ENCODE measurements at places on chromosomes 11 and 22.

DNA sequence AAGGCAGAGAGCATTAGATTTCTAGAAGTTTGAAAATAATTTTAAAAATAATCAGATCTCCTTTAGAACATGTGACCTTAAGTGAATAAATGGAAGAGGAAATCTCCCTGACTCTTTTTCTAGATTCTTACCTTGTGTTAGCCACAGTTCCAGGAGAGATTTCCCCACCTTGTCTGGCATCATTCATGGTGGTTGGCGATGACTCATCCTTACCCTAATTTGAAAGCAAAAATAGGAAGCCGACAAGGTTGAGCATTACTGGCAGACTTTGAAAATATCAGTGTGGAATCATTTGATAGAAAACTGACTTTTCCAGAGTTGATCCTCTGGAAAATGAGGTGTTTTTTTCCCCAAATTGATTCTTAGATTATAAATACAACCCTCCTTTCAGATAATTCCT is 48.1 kb downstream of the CNTN5 start:
- DNase-seq: no peak

GRCh38 chr11:128194216-128194615 is 393.1 kb downstream of the ETS1 start:
- DNase-seq: no peak

- DNase-seq: no peak
These were observed 208.4 kb downstream of the MAML2 start for GRCh38 chr11:96134602-96135001.

DNA sequence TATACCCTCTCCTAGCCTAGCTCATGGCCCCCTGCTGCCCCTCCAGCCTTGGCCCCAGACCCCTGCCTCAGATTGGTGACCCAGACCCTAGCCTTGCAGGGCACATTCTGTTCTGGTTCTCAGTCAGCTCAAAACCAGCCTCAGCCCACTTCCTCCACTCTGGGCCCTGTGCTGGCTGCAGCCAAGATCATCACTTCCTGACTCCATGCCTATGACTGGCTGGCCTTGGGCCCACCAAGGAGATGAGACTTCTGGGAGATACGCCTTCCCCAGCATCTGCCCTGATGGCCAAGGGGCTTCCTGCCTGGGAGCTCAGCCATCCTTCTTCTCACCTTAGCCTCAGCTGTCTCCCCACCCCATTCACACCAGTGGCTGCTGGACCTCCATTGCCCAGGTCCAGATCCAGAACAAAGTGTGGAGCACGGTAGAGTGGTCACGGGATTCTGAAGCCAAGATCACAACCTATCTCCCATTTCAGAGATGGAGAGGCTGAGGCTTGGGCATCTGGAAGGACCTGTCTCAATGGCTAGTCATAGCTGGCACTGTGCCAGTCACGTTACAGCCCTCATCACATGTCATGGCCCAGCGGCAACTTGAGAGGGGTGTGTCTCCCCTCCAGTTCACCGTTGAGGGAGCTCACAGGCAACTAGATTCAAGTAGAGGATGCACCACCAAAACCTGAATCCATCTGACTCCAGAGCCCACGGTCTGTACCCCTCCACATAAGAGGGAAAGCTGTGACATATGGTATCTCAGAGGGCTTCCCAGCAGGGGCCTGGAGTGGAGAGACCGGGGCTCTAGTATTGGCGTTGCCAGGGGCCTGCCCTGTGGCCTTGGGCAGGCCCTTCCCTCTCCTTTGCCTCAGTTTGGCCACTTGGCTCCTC is 43.0 kb upstream of the KLHL35 start:
- no peak for DNase-seq

GRCh38 chr22:20853236-20853660 is 5.4 kb downstream of the PI4KA start:
- no peak for DNase-seq

- DNase-seq: no peak
These were observed 86.2 kb downstream of the MPPED2 start for GRCh38 chr11:30499940-30500339.

- DNase-seq: no peak
These were observed 40.2 kb downstream of the EP300 start for GRCh38 chr22:41132550-41132949.

GRCh38 chr11:86243396-86243795 is 1.2 kb upstream of the EED start:
- no peak for DNase-seq

- DNase-seq: no peak
These were observed 33.1 kb downstream of the GNAZ start for GRCh38 chr22:23103199-23103954.

GRCh38 chr11:111063726-111064517 is 181.6 kb upstream of the POU2AF2 start:
- DNase-seq: no peak

DNA sequence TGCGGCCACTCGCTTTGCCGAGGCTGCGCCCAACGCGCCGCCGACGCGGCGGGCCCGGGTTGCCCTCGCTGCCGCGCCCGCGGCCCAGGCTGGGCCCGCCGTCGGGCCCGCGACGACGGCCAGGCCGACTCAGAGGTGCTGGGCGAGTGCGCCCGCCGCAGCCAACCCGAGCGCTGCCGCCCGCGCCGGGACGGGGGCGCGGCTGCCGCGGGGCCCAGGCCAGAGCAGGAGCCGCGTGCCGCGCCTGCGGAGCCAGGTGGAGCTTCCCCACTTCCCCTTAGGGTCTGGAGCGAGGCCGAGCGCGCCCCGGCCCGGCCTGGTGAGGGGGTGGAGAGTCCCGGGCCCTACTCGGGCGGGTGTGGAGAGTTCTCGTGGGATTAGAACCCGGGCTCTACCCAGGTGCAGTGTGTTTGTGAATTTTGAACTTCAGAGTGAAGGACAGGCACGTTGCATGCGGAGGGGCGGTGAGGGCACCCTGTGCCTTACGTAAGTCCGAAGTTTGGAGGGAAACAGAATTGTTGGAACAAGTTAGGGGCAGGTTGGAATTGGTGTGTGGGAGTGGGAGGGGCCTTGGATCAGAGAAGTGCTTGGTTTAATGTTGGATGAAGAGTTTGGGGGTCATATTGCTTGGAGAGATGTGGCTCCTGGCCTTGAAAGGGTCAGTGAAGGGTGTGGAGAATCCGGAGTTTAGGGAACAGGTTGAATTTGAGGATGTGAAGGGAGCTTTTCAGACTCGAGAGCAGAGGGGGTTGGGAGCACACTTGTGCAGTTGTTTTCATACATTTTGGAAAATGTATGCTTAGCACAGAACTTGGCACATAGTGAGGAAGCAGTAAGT is 697 bp downstream of the RNF169 start:
- DNase-seq: peak; percentile 78

GRCh38 chr11:128891913-128892398 is 800 bp downstream of the KCNJ5 start:
- no peak for DNase-seq

DNA sequence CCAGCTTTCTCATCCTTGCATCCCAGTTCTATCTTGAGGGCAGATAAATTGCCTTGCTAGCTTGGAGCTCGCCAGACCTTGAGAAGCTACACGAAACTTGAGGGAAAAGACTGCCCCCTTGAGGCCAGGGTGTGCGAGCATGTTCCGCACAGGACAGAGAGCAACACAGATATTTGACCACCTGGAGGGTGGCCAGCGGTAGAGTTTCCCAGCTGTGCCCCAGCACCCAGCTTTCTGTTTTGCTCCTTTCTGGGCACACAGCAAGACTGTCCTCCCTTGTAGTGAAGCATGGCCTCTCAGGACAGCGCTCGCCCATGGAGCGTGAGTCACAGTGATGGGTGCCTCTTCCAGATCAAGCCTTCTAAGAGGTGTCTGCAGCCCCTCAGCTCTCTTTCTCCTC is 23.5 kb downstream of the SPATA19 start:
- no peak for DNase-seq

DNA sequence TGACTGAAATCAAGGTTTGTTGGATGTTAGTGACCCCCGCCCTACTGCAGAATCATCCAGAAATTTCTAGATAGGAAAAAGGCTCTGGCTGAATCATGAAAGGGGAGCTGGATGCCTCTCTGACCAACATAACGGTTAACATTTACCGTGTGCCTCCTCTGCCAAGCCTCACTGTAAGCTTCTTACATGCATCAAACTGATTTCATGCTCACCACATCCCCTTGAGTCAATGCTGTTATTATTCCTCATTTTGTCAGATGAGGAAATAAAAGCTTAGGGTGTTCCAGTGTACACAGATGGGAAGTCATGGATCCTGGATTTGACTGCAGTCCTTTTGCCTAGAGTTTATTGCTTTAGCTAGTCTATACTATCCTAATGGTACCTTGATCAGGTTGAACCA is 5.9 kb upstream of the HMOX1 start:
- DNase-seq: no peak

- DNase-seq: peak; percentile 78
These were observed 13.9 kb downstream of the SLC35E4 start for GRCh38 chr22:30649430-30650007.

DNA sequence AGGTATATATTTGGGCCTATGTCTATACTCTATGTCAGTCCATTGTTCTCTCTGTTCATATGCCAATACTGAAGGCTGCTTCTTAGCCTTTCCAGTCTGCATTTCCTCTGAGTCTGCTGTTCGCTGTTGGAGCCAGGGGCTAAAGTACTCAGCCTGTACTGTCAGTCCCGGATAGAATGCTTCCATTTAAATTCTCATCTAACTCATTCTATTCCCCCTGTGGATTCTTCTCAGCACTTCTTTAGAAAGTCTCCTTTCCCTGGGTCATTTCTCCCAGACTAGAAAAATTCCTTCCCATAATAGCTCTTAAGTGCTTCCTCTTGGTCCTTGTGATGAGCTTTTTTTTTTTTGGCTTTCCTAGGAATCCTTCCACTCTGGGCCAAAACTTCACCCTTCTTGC is 293.1 kb downstream of the KIRREL3 start:
- no peak for DNase-seq

- peak; percentile 9 for DNase-seq
These were observed 791 bp downstream of the EI24 start for GRCh38 chr11:125569915-125570621.

- DNase-seq: no peak
These were observed 12.4 kb downstream of the PIWIL3 start for GRCh38 chr22:24761888-24762675.

GRCh38 chr22:31901388-31902137 is 42.8 kb upstream of the YWHAH start:
- DNase-seq: no peak

DNA sequence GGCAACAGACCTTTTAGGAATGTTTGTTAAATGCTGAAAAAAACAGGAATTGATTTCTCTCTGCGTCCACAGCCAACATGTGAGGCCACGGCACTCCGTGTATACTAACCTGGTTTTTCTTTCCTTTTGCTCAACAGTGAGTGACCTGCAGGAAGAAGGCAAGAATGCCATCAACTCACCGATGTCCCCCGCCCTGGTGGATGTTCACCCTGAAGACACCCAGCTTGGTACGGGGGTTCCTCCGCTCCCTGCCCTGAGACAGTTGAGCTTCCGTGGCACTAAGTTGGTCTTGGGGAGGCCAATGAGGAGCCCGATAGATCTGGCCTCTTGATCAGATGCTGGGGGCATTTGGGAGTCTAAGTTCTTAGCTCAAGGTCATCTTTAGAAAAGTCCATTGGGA is 69.7 kb downstream of the PARVB start:
- DNase-seq: no peak

- DNase-seq: no peak
These were observed 439 bp downstream of the SPA17 start for GRCh38 chr11:124674168-124674517.

DNA sequence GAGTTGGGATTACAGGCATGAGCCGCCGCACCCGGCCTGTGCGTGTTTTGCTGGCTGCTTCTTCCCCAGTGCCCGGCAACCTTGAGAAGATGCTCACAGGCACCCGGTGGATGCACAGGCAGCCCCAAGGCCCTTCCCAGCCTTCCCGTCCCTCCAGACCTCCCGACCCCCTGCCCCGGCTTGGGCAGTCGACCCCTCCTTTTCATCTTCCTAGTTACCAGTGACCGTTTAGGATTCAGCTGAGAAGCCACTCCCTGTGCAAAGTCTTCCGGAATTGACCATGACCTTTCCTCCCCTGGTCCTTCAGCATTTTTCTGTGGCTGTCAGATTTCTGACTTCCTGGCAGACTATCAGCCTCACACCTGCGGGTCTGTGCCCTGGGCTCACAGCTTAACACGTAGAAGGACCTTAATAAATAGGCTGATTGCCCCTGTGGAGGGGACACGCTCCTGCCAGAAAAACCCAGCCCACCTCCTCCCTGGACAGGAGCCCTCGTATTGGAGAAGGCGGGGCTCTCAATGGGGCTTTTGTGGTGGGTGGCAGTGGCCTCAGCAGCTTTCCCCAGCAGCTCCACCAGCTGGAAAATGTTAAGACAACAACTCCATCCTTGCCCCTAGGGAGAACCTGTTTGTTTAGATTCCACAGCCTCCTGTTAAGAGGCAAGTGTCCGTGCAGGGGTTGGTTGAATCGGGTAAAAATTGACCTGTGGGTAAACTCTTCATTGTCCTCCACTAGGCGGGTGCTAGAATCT is 10.4 kb upstream of the ANO1 start:
- peak; percentile 6 for DNase-seq

GRCh38 chr11:73107597-73107996 is 34.5 kb downstream of the FCHSD2 start:
- DNase-seq: no peak

DNA sequence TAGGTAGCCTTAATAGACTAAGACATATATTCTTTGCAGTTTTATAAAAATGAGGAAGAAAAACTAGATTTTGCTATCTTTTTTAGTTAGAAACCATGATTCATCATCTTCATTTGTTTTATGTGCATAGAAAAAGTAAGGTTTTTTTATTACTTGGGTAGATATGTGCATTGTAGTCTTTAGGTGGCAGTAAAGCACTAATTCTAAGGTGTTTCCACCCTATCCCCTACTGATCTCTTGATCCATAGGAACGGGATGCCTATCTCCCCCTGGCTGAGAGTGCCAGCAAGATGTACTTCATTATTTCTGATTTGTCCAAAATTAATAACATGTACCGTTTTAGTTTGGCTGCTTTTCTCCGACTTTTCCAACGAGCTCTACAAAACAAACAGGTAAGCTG is 148.1 kb downstream of the DYNC2H1 start:
- DNase-seq: peak; percentile 17

- DNase-seq: peak; percentile 45
These were observed 6.3 kb downstream of the CD44 start for GRCh38 chr11:35145271-35145670.

DNA sequence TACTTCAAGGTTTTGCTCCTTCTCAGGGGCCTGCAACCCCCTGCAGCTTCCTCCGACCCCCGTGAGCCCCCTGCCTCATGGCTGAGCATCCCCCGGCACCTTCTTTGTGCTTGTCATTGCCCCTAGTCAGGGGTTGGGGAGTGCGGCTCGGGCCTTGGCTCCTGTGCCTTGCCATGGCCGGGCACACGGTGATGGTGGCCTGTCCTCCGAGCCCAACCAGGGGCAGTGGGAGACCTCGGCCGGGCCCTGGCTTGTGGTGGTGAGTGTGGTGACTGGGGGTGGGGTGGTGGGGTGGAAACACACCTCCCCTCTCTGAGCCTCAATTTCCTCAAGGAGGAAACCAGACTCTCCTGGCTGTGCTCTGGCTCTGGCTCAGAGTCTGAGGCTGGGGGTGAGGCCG is 1.5 kb upstream of the MRGPRG start:
- no peak for DNase-seq

GRCh38 chr11:18384157-18384641 is 10.2 kb upstream of the LDHA start:
- peak; percentile 80 for DNase-seq

Measured in GM03348 (cell line).